ENCODE measurements at places on chromosomes 2 and 18.

- no peak for DNase-seq
Observed at GRCh38 chr2:190979906-190980629, 33.9 kb downstream of the STAT1 start.

GRCh38 chr18:26993568-26993967 lies 128.1 kb upstream of the AQP4 start:
- no peak for DNase-seq

DNA sequence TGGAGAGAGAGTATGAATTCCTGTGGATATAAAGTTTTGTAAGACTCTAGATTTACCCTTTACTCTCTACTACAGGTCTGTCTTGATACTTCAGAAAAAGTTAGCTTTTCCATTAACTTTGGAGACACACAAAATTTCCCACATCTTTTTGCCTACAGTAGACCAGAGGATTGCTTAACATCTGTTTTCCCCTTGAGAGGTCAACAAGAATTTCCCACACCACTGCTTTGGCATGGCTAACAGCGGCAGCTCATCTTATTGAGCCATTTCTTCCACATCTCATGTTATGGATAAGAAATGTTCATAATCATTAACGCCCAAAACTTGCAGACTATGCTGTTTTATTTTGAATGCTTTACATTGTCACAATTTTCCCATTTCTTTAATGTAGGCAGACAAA lies 273.6 kb upstream of the RGPD4 start:
- no peak for DNase-seq

GRCh38 chr2:162919111-162919510 lies 80.5 kb upstream of the KCNH7 start:
- DNase-seq = no peak

GRCh38 chr2:41720331-41721251 lies 327.2 kb upstream of the PKDCC start:
- DNase-seq = no peak

DNA sequence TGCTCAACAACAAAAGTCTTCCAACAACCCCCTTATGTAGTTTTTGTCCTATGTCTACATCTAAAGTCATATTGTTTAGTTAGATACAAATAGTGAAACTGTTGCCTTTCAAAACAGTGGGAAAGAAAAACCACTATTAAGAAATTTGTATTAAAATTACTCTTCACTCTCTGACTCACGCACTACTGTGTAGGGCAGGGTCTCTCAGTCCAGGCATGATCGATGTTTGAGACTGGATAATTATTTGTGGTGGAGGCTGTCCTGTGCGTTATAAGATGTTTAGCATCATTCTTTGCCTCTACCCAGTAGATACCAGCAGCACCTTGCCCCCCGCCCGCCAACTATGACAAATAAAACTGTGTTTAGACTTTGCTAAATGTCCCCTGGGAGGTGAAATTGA lies 369.4 kb upstream of the ZEB2 start:
- DNase-seq = no peak
